ENCODE measurements at places on chromosomes 16 and 17. TPM values are rescaled to one million over a fixed set of nuclear protein-coding genes. Genes with fewer than 3 reads are reported as not detected.

Gene ELMO3
- total RNA-seq, result 31.9 TPM

Gene SOCS1
- total RNA-seq, result 3.0 TPM

DNA sequence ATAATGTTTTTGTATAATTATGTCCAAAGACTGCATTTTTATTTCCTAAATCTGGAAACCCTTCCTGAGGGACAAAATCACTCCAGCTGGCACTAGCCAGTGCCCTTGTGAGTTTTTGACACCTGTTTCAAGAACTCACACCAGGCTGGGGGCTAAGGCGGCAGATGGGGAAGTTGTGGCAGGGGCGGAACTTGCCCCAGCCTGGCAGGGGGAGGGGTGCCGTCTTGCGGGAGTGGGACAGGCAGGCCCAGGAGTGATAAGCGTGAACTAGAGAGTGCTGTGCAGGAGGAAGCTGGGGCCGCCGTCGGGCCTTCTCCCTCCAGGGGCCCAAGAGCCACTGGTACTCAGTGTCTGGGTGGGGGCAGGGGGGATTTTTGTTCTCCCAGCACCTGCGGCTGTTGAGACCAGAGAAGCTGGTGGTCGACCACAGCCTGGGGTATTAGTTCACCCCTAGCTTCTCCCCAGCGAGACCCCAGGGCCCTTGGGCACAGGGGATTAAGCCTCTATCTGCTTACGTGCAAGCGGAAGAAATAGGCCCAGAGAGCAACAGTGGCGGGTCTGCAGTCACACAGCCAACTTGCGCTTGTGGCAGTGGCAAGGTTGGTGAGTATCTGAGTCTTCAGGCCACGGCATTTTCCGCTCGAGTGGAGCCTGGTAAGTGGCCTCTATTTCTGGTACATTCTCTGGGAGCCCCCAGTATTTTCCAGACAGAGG lies 40.2 kb upstream of the PLCG2 start:
- H3K36me3 ChIP-seq, result no peaks in the 10 kb centered on the region
- peak; percentile 74 for DNase-seq
- H3K4me1 ChIP-seq, result peaks cover 6% of the 10 kb centered on the region
- H3K4me3 ChIP-seq, result no peak overlapping the region
- H3K27me3 ChIP-seq, result no peaks in the 10 kb centered on the region

Gene FOXF1
- total RNA-seq, result 2.2 TPM

- no peaks in the 10 kb centered on the region for H3K27me3 ChIP-seq
- no peak overlapping the region for H3K4me3 ChIP-seq
- no peaks in the 10 kb centered on the region for H3K36me3 ChIP-seq
- H3K27ac ChIP-seq, result no peak overlapping the region
- no peaks in the 10 kb centered on the region for H3K4me1 ChIP-seq
- DNase-seq, result no peak
These were observed 380.3 kb upstream of the MAF start for GRCh38 chr16:79980650-79981521.

- DNase-seq, result no peak
- no peak overlapping the region for H3K27ac ChIP-seq
- no peaks in the 10 kb centered on the region for H3K4me1 ChIP-seq
- no peaks in the 10 kb centered on the region for H3K36me3 ChIP-seq
- H3K27me3 ChIP-seq, result no peaks in the 10 kb centered on the region
- H3K4me3 ChIP-seq, result no peak overlapping the region
These were observed 54.5 kb upstream of the ANKFN1 start for GRCh38 chr17:56098746-56099145.

DNA sequence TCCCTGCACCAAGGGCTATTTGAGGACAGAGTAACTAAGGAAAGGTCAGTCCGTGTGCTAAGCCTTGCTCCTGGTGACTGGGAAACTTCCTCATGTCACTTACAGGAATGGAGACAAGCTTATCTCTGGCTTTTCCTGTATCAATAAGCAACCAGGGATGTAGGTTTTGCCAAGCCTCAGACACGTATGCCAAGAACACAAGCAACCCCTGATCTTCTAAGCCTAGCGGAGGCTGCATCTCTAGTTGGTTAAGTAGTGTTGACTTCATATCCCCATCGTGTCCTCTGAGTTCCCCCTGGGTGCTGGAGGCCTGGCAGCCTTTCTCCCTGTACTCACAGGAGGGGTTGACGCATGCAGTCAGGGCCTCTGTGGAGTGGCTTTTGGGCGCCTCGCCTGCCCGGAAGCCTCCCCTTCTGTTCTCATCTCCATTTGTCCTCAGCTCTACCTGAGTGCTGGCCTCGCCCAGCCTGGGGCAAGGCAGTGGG lies 1.4 kb upstream of the C1QTNF1 start:
- H3K4me3 ChIP-seq, result no peak overlapping the region
- H3K27ac ChIP-seq, result peak overlapping the region; percentile 76
- H3K27me3 ChIP-seq, result no peaks in the 10 kb centered on the region
- DNase-seq, result no peak
- no peaks in the 10 kb centered on the region for H3K36me3 ChIP-seq
- peaks cover 85% of the 10 kb centered on the region for H3K4me1 ChIP-seq

GRCh38 chr16:83134638-83135037 lies 507.9 kb downstream of the CDH13 start:
- DNase-seq, result no peak
- peaks cover 12% of the 10 kb centered on the region for H3K4me1 ChIP-seq
- H3K36me3 ChIP-seq, result no peaks in the 10 kb centered on the region
- no peak overlapping the region for H3K27ac ChIP-seq
- H3K27me3 ChIP-seq, result no peaks in the 10 kb centered on the region

Gene AOC3
- total RNA-seq, result 24.0 TPM

Gene ICAM2
- total RNA-seq, result 28.8 TPM

GRCh38 chr16:56120447-56121155 lies 70.7 kb upstream of the GNAO1 start:
- no peaks in the 10 kb centered on the region for H3K36me3 ChIP-seq
- no peak for DNase-seq
- H3K4me3 ChIP-seq, result no peak overlapping the region
- no peaks in the 10 kb centered on the region for H3K27me3 ChIP-seq
